NCI-H1417 (cell line): ENCODE measurements at places on chromosomes 4 and X.

DNA sequence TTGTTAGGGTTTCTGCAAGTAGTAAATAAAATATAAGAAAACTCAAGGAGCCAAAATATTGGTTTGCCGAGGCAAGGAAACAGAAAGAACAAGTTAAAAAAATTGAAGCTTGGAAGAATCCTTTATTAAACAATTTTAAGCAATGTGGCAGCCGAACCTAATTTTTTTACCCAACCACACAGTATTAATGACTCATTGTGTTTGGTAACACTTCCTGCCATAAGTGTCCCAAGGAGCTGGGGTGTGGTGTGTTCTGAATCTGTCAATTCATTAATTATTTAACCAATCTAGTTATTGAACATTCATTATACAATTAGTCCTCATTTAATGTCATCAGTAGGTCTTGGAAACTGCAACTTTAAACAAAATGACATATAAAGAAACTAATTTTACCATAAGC is 19.3 kb upstream of the CPE start:
- no peak for DNase-seq

GRCh38 chr4:100981447-100982204 is 365.7 kb downstream of the PPP3CA start:
- DNase-seq: peak; percentile 11

- no peak for DNase-seq
Observed at GRCh38 chr4:26984896-26985295, 124.3 kb downstream of the STIM2 start.

DNA sequence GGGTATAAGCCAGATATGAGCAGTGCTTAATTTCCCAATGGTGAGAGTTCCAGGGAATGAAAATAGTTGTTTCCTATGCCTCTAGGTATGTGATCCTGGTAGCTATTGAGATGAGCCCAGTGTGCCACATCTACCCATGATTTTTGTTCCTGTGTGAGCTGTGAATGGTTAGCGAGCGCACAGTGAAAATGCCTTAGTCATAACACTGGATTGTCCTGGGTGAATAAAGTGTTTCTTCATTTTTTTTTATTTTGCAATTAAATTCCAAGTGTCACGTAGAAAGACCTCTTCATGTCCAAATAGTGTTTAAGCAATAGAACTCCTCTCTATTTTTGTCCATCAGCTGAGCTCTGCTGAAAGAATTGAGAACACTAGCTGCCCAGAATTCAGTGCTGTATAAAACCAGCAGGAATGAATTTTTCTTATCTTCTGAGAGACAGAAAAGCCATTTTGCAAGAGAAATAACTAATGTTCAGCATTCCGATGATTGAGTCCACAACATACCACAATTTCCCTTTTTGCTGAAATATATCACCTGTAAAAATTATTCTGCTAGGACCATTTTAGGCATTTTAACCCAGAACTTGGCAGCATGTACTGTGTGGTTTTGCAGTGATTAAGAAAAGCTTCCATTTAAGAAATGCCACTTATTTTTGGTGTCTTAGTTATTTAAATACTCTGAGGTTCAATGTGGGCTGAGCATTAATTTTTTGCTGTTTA is 5.6 kb downstream of the MAOA start:
- no peak for DNase-seq

- peak; percentile 13 for DNase-seq
Observed at GRCh38 chr4:2820216-2820982, 23.2 kb upstream of the ADD1 start.

GRCh38 chrX:50812995-50813842 is 775 bp downstream of the SHROOM4 start:
- peak; percentile 8 for DNase-seq

GRCh38 chr4:45987858-45988257 is 136.0 kb downstream of the GABRG1 start:
- no peak for DNase-seq

DNA sequence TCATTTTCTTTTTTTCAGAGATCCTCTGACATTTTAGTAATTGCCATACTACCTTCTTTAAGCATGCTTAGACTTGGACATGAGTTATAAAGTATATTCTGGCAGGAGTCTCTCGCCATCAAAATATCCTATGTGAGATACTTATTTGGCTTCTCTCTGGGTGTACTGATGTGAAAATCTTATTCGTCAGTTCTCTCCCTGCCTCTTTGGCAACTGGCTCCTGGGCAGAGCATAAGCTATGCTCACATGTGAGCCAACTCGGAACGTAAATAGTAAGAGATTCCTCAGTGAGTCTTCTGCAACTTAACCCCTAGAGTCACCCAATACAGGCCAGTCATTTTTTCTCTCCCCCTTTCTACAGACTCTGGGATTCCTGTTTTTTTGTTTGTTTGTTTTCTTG is 91.6 kb downstream of the MAGEB17 start:
- DNase-seq: no peak

DNA sequence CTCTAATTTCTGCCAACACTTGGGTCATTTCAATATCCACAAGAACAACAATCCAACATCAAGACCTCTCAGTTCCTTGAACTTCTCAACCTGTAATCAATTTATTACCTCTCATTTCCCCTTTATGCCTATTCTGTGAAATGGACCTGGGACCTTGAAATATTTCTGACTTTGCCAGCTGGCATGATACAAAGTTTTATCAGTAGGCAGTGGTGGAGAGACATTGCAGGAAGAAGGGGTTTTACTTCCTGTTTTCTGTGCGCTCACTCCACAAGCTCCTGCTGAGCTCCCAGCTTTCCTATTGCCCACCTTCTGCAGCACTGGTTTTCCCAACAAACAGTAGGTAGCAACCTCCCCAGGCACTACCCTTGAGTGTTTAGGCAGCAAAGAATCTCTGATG is 3.5 kb upstream of the ARHGEF6 start:
- no peak for DNase-seq

- DNase-seq: no peak
Observed at GRCh38 chr4:10023050-10023419, 1.7 kb upstream of the SLC2A9 start.

DNA sequence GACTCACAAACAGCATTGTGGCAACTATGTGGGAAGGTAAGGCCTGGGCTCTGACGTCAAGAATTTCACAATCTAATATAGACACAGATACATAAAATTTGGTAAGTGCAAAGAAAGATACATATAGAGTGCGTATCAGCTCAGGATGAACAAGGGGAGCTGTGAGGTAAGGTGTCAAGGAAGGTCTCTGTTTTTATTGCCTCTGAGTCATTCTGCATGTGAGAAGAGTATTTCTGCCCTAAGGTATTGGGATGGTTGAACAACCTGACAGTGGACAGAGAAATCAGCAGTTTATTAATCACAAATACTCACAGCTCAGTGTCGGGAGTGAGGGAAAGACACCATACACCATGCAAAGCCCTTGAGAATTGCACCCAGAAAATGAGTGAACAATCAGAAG is 89.8 kb downstream of the COMMD8 start:
- no peak for DNase-seq

DNA sequence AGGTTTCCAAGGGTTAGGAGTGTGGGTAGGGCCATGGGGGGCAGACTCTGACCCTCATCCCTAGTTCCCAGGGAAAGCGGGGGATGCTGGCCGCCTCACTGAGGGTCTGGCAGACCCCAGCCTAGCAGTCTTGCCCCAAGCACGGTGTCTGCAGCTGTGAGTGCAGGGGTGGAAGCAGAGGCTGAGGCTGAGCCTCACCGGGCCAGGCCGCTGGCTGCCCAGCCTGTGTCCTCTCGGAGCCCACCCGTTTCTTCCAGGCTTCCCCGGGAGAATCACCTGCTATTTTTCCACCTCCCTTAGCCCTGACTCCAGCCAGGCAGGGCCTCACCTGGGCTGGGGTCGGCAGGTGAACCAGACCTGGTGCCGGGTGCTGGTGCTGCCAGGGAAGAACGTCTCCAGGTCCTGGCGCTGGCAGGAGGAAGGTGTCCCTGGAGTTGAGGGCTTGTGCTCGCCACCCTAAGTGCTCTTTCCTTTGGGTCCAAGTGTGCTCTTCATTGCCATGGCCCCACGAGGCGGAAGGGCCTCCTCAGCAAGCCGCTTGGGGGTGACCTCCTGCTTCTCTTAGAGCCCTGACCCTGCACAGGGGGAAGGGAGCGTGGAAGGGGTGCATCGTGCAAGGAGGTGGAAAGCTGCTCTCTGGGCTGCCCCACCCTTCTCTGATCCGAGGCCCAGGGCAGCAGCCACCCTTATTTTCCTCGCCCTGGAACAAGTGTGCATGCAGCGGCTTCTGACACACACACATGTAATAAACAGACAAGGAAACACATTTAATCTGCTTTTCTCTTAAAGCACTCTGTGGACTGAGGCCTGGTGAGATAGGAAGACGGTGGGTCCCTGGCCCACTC is 112.7 kb downstream of the FAM53A start:
- no peak for DNase-seq

DNA sequence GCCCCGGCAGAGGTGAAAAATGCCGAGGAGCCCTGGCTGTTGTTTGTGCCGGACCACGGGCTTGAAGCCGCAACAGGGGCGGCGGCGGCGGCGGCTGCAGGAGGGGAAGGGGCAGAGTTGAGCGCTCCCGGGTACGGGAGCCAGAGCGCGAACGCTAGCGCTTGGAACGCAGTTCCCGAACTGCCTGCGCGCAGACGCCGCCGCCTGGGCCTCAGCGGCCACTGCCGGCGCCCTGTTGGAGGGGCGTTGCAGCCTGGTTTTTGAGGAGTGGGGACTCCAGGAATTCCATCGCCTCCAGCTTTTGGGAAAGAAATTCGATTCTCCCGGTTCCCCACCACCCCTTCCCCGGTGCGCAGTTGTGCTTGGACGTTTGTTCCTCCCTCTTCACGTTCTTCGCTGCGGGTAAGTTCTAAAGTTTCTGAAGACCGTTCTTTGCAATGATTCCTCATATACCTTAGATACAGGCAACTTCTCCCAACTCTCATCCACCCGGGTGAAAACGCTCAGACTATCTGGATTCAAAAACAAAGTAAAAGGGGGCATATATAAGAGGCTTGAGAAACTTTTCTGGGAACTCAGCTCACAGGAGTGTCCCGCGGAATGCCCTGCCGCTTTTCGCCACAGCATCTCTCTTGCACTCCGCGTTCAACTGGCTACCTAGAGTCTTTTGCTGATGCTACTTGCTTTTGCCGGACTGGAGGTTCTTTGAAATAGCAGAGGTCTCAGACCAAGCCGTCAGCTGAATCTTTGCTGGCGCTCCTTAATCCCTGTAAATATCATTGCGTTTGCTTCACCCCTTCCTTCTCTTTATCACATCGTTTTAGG is 1.0 kb downstream of the FAT4 start:
- DNase-seq: peak; percentile 67

- no peak for DNase-seq
Observed at GRCh38 chr4:57437649-57438048, 327.5 kb upstream of the IGFBP7 start.

GRCh38 chr4:177483271-177483670 is 41.0 kb upstream of the AGA start:
- DNase-seq: no peak

- DNase-seq: no peak
Observed at GRCh38 chr4:72449705-72450104, 119.3 kb downstream of the ADAMTS3 start.

DNA sequence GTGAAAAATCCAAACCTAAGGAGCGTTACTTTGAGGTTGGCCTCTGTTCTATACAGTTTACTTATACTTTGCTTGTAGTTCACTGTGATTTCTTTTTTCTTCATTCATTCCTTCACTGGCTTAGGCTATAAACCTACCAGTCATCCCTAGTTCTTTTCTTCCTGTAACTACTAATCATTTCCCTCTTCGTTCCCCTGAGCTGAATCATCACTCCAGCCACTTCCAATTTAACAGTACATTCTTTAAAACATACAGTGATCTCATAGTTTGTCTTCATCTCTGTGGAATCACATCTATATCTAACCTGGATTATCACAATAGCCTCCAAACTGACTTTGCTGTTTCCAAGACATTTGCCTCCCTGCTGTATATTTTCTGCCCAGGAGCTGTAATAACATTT is 25.2 kb upstream of the NPFFR2 start:
- DNase-seq: no peak

DNA sequence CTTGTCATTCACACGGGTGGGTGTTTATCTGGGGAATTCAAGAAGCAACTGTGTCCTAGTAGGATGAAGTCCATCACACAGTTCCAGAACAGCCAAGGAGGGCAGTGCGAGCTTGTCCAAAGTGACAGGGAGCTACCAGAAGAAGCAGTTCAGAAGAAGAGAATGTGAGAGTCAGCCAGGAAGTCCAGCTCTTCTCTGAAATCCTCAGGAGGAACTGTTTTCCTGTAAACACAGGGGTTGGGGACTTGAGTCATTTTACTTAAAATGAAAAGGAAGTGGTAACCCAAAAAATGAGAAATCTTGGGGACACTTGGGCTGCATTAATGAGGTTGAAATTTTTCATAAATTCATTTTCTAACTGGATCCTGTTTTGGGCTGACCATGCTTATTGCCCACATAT is 8.2 kb upstream of the TLR10 start:
- no peak for DNase-seq

DNA sequence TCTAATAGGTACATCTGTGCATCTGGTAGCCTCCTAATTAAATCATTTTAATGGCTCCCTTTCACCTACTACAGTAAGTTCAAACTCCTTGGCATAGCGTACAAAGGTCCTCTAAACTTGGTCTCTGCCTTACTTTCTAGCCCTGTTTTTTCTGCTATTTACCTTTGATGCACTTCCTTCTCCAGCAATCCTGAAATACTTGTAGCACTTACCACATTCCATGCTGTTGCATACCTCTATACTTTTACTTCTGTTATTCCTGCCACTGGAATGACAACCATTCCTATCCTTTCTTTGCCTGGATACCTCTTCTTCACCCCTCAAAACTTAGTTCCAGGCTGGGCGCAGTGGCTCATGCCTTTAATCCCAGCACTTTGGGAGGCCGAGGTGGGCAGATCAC is 56.6 kb upstream of the LHFPL1 start:
- no peak for DNase-seq

DNA sequence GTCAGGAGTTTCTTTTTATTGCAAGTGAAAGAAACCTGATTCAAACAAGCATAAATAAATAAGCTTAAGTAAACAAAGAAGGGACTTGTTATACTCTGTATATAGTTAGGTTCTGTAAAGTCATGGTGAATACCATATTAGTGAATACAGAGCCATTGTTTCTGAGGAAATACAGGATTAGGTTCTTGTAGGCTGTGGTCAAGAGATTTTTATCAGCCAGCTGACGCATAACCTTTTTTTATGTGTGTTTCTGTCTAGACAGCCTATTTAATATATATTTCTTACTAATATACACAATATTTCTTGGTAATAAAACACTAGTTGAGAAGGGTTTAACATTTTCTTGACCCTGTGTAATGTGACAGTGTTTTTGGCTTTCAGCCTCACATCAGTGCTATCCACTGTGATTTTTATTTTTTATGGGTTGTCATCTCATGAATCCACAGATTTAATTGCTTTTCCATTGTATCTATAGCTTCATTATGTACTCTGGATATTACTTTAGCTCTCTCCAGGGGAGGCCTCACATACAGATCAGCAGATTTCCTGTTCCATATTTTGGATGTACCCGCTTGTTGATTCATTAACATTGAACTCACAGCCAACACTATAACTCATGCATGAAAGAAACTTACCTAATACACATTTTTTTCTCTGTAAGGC is 8.0 kb downstream of the HERC3 start:
- DNase-seq: peak; percentile 5
